Stimulated activated CD8-positive, alpha-beta memory T cell treated with anti-CD3 and anti-CD28 coated beads, Interleukin-7, amount 100 ng/mL, for 1 hour (primary cell): ENCODE measurements at places on chromosomes 1 and 21.

GRCh38 chr1:61506944-61507500, 217.9 kb downstream of the TM2D1 start:
- no peak for DNase-seq

GRCh38 chr1:173669491-173669941, at the start of gene ANKRD45:
Gene ANKRD45, minus strand, starts transcription at chr1:173669851. Its CDS starts 10,433 bp downstream, at chr1:173659418.
- no peak for DNase-seq

DNA sequence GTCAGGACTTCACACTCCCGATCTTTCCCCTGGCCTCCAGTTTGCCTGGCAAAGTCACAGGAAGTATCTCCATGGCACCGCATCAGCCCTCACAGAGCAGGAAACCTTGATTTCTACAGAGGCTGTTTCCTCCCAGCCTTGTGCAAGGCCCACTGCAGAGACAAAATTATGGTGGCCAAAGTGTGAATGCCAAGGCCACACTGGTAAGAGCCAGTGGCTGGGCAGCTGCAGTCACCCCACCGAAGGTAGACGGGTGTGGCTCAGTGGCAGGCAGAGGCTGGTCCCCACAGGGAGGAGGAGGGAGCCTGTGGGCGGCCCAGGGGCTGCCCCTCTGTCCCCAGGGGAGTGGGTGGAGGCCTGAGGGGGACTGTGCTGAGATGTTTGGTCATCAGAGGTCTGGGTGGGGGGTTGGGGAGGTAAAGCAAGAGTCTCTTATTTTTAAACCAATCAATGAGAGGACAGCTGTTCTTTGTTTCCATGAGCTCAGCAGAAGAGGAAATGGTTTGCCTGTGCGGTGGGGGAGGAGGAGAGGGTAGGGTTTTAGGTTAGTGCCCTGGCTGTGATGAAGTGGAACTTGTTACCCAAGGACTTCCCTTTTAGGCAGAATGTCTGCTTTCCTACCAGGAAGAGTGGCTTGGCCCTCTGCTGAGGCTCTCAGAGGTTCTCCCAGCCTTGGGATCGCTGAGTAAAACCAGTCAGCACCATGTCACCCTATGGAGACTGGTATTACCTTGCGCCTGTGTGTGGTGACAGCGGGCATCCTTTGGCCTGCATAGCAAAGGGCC, 18.0 kb upstream of the BTG2 start:
- DNase-seq: no peak

GRCh38 chr1:10522322-10522860, 47.6 kb downstream of the PEX14 start:
- DNase-seq: no peak

DNA sequence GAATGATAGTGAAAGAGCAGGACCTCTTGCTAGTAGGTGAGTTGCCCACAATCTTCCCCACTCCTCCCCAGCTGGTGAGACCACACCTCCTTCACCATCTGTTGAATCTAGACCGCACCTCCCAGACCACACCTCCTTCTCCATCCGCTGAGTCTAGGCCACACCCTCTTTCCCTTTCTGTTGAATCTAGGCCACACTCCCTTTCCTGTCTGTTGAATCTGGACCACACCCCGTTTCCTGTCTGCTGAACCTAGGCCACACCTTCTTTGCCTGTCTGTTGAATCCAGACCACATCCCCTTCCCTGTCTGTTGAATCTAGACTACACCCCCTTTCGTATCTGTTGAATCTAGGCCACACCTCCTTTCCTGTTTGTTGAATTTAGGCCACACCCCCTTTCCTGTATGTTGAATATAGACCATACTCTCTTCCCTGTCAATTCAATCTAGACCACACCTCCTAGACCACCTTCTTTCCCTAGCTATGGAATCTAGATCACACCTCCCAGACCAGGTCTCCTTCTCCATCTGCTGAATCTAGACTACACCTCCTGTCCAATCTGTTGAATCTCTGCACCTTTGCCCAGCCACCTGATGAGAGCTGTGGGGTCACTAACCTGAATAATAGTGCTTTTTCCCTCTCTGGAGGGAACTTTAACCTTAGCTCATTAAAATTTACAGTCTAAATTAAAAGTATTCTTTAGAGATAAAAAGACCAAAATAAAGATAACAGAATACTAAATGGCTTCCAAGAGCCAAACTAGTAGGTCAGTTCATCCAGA, 116.3 kb downstream of the DAB1 start:
- DNase-seq: peak; percentile 1

- DNase-seq: peak; percentile 10
These were observed at the start of gene AK5 for GRCh38 chr1:77281491-77282186. Gene AK5, plus strand, starts transcription at chr1:77282019. Its CDS starts 295 bp downstream, at chr1:77282314.

GRCh38 chr1:194209920-194210319, 1023.5 kb upstream of the B3GALT2 start:
- DNase-seq: no peak

- peak; percentile 54 for DNase-seq
These were observed 72.1 kb downstream of the SKI start for GRCh38 chr1:2300004-2300771.

DNA sequence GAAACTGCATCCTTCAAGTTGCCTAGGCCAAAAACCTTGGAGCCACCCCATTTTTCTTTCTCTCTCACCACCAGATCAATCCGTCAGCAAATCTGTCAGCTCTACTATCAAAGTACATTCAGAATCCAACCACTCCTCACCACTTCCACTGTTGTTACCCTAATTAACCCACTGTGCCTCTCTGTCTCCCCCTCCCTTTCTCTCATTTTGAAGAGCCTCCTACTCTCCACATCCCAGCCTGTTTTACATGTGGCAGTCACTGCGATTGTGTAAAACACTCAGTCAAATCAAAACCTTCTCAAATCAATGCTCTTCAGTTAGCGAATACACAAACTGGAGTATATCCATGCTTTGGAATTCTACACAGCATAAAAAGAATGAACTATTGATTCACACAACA, 33.1 kb downstream of the ZNF684 start:
- DNase-seq: no peak

DNA sequence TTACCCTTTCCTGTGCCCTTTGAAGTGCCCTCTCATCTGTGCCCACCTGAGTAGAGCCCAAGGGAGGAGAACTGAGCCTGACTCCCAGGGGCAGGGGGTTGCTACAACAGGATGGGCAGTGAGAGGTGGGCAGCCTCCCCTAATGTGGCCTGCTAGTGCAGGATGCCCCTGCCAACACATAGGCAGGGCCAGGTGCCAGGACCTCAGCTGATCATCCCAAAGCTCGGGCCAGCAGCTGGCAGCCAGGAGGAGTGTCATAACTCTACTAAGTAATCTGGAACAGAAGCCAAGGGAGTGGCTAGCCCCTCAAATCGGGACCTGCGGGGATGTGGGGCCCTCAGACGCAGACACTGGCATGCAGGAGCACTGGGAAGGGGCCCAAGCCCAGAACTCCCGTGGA, 208.8 kb upstream of the RAB4A start:
- DNase-seq: no peak

DNA sequence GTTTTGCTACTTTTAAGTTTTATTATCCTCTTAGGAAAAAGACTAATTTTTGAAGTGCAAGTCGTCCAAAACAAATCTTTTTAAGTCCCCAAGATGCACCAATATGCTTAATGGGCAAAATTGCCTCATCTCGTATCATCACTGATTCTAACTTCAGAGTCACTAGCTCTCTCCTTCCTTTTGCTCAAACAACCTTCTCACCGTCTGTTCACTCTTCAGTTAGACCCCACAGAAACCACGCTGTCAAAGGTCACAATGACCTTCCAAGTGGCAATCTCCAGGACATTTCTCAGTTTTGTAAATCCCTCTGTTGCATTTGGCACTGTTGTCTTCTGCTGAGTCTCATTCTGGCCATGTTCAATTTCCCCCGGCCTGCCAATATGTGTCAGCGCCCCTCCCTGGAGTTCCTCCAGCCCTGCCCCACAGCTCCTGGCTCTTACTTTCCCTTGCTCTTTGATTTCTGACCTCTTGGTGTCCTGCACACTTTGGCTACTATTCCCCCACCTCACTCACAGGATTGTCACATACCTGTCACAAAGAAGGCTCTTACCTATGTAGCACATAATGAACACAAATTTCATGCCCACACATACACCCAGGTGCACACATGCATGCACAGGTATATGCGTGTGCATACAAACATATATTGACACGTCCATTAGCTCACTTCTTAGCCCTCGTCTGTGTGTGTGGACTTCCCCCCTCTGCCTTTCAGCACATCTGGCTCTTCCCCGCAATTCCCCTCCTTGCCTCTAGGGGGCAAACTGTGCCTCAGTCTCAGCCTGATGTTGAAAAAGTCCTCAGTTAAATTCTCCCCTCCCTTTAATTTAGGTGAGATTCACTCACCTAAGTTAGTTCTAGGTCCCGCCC, 354.0 kb upstream of the DUSP10 start:
- DNase-seq: peak; percentile 11

DNA sequence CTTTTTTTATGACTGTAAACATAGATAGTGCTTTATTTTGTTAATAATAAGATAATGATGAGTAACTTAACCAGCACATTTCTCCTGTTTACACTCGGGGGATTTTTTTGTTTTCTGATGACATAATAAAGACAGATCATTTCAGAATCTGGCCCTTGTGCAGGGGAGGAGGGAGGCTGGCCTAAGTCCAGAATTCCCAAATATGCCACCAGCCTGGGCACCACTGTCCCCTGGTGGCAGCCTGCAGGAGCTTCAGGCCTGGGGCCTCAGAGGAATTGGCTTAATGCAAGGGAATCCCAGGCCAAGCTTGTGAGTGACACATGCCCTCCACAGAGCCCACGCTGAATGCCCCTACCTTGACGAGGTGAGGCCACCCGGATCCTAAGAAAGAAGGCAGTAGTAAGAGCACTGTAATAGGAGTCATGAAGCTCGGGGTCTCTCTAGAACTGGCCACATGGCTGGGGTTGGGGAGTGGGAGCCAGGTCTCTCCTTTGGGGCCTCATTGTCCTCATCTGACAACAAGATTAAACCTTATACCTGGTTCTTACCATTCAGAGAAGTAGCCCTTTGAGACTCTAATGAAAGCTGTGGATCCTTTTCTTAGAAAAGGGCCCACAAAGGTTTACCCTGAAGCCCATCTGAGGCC, 24.1 kb downstream of the ETNK2 start:
- DNase-seq: no peak

GRCh38 chr1:92958203-92958970, 2.9 kb downstream of the DIPK1A start:
- no peak for DNase-seq

DNA sequence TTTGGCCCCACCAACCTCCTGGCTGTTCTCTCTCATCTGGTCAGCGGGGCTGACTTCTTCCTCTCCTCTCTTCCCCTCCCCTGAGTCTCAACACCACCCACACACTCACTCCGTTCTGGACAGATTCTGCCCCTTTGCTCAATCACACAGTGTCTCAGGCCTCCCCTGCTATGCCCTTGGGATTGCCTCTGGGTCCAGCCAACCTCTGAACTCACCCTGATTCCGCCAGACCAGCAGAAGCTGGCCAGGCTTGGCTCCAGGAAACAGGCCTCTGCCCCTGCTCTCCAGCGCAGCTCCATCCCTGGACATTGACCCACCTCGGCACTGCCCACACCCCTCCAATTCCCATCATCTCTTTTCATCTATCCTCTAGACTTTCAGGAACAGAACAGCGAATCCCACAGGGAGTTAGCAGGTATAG, 22.1 kb downstream of the AHDC1 start:
- no peak for DNase-seq

DNA sequence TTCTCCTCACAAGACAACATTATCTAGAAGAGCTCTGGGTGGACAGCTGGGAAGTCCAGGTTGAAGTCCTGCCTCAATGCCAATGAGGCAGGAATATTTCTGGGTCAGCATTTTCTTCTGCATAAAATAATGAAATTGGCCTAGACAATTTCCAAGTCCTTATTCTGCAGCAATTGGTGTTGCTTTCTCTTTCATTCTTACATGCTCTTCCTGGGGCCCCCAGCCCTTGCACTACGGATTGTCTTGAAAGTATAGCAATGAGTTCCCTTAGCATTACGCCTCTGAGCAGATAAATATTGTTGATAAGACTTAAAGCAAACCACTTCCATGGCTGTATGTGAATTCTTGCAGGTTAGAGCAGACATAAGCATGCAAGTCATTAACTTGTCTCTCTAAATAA, 188.5 kb downstream of the TGFBR3 start:
- DNase-seq: no peak

- no peak for DNase-seq
These were observed 497.8 kb upstream of the ADAMTS5 start for GRCh38 chr21:27464648-27465047.

DNA sequence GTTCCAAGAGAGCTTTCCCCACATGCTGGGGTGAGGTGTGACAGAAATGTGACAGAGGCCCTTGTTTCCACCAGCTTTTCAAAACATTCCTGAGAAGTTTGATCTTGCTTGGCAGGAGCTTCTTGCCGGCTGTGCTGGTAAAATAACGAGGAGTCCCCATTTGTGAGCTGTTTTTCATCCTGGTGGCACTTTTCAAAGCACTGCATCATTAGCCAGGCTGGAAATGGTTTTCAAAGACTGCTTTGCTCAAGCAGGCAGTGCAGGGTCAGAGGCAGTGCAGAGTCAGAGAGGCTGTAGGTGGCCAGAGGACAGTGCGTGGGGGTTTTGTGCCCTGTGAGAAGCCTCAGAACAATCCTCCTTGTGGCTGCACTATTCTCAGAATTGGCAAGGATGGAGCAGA, 75.8 kb upstream of the KCNA3 start:
- no peak for DNase-seq

DNA sequence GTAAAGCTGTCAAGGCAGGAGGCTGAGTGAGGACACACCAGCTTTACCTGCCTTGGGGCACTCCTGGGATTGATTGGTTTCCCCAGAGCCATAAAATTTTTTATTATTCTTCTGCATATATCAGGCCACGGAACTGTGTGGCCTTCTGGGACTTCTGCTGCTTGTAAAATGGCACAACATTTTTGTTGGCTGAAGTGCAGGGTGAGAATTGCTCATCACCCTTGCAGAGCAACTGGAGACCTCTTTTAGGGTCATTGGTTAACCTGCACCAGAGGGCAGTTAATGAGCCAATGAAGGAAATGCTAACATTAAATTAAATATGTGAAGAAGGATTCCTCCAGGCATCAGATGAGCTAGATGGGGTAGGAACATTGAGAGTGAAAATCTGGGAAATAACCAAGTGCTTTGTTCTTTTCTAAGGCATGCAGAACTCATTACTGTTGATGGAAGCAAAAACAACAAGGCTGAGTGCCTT, 87.7 kb downstream of the LTN1 start:
- DNase-seq: no peak

- no peak for DNase-seq
These were observed 86.6 kb downstream of the CSMD2 start for GRCh38 chr1:34078383-34078782.

GRCh38 chr1:204286315-204286714, 72.5 kb upstream of the GOLT1A start:
- DNase-seq: no peak

GRCh38 chr1:93584261-93585003, 97.2 kb downstream of the BCAR3 start:
- no peak for DNase-seq
